Epithelial cell of proximal tubule (primary cell): ENCODE measurements at places on chromosomes 12 and 14. TPM values are rescaled to one million over a fixed set of nuclear protein-coding genes. Genes with fewer than 3 reads are reported as not detected.

Gene GPHB5
- total RNA-seq: not detected in 2 replicates

Gene RNF212B
- not detected in 2 replicates for total RNA-seq

GRCh38 chr14:89399594-89400068, 17.4 kb downstream of the FOXN3 start:
- no peak for DNase-seq

- DNase-seq: no peak
These were observed 184.3 kb upstream of the USP15 start for GRCh38 chr12:62075870-62076269.

GRCh38 chr14:95156161-95157047, 925 bp downstream of the DICER1 start:
- DNase-seq: no peak

DNA sequence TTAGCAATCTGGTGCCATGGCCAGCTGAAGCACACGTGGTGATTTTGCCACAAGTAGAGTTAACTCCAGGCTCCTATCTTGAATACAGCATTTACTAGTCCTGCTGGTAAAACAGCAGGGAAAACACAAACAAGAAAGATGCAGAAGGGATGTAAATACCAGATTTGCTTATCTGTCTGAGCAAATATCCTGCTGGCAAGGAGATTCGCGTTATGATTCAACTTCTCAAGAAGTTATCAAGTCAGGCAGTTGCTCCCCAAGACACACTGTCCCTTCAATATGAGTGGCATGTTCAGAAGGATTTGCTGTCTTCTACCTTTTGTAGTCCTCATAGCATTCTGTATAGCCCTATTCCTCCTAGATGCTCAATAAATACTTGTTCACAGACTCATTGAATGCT, 171.2 kb upstream of the EGLN3 start:
- DNase-seq: no peak
